Cortex of kidney (tissue), 1 donor: ENCODE measurements at places on chromosomes 11 and 22.
A peak's percentile ranks its signal among the peaks of the same experiment; 100 is the strongest.

GRCh38 chr11:9118277-9118676 lies 26.9 kb upstream of the SCUBE2 start:
- no peak for DNase-seq

DNA sequence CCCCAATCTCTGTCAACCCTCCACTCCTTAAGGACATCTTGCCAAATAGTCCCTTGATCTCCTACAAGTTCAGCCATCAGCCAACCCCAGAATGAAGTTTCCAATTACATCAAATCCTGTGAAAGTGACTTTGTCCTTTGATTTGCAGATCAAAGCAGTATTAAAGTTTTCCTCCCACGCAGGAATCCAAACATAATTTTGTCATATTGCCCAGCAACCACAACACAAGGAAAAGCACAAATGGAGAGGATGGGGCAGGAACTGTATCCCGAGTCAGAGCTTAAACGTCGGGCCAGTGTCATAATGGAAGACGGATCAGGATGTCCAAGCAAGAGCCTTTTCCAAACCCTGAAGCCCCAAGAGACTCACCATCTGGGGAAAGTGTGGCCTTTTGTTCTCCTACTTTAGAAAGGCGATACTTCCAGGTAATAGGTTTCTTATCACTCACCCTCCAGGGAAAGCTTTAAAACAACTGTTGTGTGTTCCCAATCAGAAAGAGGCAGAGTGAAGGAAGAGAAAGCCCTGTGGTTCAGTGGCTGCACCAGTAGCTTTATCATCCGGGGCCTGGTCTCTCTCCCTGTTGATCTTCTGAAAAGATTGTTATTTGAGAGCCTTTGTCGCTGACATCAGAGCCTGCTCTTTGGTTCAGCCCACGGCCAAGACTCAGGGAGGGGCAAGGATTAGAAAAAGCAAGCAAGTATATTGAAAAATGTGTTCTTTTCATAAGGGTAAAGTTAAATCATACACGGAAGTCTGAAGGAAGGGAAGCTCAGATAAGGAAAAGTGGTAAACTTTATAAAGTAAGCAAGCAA lies 41.7 kb downstream of the EXPH5 start:
- DNase-seq: no peak

DNA sequence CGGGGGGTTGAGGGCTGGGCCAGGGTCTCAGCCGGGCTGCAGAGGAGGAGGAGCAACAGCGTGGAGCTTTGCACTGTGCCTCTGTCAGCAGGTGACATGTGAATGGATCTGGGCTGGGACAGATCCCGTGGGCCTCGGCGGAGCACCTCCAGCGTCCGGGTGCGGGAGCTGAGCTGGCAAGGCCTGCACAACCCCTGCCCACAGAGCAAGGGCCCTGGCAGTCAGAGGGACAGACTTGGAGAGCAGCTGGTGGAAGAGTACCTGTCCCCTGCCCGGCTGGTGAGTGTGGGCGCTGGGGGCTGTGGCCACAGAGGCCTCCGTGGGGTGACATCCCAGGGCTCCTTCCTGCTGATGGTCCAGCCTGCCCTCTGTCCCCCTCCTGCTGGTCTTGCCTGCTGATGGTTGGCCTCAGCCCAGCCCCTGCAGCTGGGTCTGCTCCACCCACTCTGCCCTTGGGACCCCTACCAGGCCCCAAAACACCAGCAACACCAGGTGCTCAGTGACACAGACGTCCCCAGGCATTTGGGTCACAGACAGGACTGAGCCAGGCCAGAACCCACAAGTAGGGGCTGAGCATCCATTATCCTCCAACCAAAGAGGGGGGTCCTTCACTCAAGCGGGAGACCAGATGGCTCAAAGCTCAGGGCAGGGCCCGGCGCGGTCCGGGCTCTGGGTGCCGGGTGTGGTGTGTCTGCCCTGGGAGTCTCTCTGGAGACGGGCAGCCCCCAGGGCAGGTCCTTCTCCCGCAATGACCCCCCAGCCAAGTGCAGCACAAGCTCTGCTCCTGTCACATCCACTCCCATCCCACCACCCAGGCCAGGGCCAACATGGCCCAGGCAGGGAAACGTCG lies 3.5 kb downstream of the LRRC56 start:
- no peak for DNase-seq

DNA sequence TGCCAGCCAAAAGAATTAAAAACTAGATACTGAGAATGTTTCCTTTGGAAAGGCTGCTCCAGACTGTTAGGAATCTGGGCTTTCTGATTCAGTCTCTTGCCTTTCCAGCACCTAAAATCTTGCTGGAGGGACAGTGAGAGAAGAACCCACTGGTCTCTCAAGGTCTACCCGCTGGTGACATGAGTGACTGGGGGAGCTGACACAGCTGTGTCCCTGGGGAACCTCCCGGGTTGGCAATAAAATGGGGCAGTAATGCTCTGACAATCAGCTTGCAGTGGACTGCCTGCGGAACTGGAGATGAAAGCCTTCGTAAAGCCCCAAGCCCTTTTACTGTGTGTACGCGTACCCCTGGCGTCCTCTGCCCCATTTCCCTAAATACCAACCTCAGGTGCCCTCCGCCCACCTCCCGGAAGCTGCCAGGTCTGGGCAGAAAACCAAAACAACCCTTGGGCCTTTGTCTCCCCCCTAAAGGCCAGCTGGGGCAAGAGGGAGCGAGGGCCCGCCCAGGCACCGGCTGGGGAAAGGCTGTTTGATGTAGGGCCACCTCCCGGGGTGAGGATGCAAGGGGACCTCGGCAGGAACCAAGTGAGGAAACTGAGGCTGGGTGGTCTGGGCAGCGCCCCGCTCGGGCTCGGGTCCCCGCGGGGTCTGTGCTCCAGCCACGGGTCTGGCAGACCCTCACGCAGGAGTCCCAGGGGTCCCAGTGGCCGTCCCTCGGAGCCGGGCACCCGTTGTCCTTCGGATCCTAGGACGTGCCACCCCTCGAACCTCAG lies 741 bp downstream of the CARS1 start:
- no peak for DNase-seq

DNA sequence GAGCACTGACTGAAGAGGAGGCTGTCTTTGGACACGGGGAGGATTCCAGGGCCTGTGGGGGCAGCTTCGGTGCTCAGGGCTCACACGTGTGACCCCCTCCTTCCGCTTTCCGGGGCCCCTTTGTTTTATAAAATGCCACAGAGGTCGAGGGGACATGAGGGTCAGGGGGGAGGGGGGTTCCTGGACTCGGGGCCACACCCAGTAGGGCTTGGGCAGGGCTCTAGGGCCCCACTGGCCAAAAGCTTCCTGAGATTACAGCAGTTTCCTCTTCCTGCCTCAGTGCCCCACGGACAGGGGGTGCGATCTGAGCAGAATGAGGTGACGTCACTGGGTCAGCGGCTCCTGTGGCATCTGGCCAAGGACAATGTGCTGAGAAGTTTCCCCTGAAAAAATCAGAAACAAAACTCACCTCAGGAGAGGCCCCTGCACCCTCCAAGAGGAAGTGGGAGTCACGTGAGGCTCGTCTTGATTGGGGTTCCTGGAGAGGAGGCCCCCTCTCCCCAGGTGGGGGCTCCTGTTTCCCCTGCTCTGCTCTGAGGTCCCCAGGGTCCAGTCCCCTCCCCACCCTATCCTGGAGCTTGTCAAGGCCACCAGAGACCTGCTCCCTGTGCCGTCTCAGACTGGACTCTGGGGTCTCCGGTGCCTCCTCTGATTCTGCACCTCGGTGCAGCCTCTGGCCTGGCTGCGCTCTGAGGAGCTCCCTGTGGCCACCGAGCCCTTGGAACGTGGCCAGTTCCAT lies 6.4 kb upstream of the IFITM3 start:
- DNase-seq: no peak

DNA sequence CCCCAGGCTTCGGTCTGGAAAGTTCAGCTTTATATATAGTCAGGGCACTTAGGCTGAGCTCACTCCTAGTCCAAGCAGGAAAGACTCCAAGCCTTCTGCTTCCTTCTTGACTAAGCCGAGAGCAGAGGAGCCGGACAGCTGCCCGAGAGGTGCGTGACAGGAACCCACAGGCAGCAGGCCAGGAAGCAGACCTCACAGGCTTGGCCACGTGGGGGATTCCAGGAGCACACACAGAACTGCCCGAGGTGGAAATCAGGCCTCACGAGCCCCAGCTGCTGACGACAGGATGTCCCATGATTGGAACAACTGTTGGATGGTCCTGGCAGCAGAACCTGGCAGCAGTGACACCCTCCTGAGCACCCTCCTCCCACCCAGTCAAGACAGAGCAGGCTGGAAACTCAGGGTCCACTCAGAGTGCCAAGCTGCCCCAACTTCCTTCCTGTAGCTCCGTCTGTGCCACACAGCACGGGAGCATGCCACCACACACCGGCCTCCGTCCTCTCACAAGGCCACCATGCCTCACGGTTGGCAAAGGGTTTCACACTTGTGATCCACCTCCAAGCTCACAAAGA lies 5.4 kb downstream of the PLA2G6 start:
- DNase-seq: peak; percentile 71

DNA sequence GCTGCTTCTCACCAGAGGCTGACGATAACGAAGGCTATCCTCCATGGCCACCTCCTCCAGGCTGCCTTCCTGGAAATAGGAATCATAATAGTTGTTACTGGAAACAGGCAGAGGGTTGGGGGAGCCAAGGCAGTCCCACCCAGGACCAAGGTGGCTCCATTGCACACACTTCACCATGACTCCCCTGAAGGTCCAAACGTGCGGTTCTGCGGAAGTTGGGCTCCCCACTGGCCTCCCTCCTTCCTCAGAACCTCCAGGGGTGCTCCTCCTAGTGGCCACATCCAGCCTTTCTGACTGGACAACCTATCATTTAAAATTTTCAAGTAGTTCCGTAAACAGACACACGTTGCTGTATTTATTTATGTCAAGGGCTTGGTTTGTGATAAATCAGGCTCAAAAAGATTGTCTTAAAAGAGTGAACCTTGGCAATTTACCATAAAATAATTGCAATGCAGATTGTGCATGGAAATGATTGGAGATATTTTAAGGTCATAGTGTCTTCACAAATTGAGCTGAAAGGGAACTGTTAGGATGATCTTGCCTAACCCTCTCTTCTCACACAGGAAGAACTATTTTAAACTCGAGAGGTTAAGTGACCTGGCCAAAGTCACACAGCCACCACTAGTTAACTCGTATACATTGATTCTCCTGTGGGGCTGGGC lies 1.4 kb upstream of the TCN2 start:
- DNase-seq: no peak

GRCh38 chr11:76642341-76642740 lies 28.2 kb downstream of the LRRC32 start:
- no peak for DNase-seq

DNA sequence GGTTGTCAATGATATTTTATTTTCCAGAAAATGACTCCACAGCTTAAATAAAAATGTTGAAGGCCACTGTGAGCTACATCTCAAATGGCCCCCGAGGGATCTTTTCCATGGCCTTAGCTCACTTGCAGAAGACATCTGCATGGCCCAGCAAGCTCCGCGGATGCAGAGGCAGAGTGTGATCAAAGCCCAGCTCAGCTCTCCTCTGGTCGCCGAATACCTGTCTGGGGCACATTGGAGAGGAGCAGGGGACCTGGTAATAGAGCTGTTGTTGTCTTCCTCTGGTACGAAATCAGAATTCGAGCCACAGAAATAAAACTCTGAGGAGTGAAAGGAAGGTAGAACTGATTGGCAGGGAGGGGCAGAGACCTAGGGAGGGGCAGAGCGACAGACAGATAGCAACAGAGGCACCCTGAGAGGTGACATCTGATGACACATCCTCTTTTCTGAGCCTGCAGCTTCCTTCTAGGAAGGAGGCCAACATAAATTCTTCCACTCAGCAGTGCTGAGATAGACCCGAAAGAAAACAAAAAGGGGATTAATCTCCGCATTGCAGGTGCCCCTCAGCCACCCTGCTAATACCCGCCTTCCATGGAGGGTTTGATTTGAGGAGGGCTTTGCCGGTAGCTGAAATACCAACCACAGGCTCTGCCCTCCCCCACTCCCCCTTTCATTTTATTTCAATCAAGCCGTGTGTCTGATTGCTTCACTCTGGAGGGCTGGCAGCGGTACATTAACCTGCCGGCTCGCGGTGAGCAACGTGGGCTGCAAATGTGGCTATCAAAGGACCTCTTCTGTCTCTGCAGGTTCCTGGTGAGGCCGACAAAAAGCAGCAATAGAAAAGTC lies 759.4 kb downstream of the OPCML start:
- no peak for DNase-seq

DNA sequence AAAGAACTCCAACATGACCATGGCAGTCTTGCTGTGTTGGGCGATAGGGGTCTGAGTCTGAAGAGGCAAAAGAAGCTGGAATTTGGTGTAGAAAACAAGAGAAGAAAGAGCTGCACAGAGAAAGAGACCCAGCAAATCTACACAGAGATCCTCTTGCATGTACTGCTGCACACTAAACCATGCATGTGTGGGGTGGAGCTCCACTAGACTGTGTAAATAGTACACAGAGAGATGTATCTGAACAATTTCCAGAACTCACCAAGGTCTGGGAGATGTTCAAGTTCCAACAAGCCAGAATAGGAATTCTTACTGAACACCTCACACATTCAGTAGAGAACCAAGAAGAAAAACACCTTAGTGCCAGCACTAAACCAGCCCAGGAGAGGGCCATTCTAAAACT lies 42.3 kb downstream of the CSF2RB start:
- DNase-seq: no peak

GRCh38 chr11:12480401-12480800 lies 103.0 kb downstream of the PARVA start:
- DNase-seq: no peak

- no peak for DNase-seq
Observed at GRCh38 chr11:1276041-1276790, 33.2 kb downstream of the TOLLIP start.

- no peak for DNase-seq
Observed at GRCh38 chr11:132904607-132905006, 627.7 kb downstream of the OPCML start.

DNA sequence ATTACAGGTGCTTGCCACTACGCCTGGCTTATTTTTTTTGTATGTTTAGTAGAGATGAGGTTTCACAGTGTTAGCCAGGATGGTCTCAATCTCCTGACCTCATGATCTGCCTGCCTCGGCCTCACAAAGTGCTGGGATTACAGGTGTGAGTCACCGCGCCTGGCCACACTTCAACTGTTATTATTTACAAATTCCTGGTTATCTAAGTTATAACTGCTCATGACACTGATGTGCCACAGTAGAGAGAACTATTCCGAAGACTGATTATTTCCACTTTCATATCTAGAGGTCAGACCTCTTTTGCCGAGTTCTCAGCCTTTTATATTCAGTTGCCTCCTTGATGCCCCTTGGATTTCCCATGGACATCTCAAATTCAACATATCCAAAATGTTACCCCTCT lies 3.9 kb upstream of the NUP160 start:
- no peak for DNase-seq
